Activated CD4-positive, alpha-beta memory T cell treated with anti-CD3 and anti-CD28 coated beads, Interleukin-2, amount 10 ng/mL, durations not matched to agents 7 days and 5 days (primary cell): ENCODE measurements at places on chromosomes 6 and 20. TPM values are rescaled to one million over a fixed set of nuclear protein-coding genes. Genes with fewer than 3 reads are reported as not detected.
A peak's percentile ranks its signal among the peaks of the same experiment; 100 is the strongest.

- DNase-seq, result no peak
These were observed 63.7 kb upstream of the CCN6 start for GRCh38 chr6:111990214-111990613.

DNA sequence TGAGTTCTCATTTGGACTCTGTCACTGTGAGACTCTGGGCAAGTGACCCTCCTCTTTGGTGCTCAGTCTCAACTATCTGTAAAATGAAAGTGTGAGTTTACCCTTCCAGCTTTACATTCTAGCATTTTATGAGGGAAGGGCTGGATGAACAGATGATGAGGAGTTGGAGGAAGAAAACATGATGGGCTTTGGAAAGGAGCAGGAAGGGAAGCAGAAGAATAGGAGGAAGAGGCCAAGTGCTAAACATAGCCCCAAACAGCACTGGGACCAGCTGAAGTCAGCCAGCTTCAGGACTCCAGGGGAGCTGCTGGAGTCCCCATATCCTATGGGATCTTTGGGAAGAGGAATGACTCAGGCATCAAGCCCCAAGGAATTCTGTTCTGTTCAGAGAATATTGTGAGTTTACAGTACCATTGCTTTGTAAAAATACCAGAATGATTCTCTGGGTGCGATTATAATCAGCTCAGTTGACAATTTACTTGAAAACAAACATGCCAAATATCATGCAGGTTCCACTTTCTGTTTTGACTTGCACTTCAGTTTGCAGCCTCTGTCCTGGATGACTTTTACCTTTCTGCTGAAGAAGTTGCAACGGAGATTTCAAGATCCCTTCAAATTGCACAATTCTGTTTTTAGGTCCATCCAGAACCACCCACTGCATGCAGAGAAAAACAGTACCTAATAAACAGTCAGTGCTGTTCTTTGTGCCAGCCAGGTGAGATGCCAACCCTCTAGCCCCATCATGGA lies 3.2 kb downstream of the CD40 start:
- DNase-seq, result no peak

DNA sequence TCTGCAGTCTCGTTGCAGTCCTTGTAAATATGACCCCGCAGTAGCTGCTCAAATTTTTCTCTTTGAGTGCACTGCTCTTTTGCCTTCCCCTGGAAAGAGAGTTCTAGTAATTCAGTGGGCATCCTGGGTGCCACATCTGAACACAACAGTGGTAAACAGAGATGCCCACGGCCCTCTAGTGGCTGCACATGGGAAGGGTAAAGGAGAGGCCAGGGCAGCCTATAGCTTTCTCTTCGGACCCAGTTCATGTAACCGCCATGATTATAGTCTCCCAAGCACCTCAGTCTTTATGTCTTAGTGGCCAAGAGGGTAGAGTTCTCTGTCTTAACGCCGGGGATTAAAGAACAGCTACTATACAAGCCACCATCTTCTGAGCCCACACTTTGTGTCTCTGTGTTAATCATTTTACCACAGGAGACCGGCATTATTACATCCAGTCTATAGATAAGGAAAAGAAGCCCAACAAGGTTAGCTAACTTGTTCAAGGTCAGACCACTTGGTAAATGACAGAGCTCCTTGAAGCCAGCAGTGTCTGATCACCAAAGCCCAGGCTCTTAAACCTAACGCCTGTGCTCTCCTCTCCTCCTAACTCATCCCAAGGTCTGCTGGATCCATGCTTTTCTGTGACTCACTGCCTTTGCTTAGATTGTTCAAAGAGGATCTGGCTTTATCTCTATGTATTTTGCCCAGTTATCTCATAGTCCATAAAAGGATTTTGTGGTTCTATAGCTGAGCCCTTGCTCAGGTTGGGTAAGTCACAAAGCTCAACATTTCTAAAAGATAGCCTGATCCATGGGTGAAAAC lies 81.8 kb downstream of the ISM1 start:
- peak; percentile 45 for DNase-seq

GRCh38 chr20:54127855-54128574 lies 45.8 kb downstream of the CYP24A1 start:
- no peak for DNase-seq

GRCh38 chr6:148244217-148244935 lies 98.3 kb upstream of the SASH1 start:
- no peak for DNase-seq

GRCh38 chr6:109526905-109527628 lies 44.0 kb upstream of the ZBTB24 start:
- peak; percentile 53 for DNase-seq

DNA sequence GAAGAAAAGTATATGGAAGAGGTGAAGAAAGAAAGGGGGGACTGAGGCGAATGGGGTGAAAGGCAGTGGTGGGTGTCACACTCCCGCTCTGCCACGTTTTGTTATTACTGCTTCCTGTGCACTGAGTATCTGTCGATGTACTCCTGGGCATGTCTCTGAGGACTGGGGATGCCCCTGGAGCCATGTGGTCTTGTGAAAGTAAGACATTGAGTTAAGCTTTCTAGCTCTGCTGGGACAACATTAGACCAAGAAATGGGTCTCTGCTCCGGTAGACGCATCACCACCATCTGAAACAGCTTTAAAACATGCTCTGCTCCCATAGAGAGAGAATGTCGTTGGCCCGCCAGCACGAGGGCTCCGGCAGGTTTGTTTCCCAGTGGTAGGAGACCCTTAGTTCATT lies 40.0 kb downstream of the IRF4 start:
- no peak for DNase-seq

DNA sequence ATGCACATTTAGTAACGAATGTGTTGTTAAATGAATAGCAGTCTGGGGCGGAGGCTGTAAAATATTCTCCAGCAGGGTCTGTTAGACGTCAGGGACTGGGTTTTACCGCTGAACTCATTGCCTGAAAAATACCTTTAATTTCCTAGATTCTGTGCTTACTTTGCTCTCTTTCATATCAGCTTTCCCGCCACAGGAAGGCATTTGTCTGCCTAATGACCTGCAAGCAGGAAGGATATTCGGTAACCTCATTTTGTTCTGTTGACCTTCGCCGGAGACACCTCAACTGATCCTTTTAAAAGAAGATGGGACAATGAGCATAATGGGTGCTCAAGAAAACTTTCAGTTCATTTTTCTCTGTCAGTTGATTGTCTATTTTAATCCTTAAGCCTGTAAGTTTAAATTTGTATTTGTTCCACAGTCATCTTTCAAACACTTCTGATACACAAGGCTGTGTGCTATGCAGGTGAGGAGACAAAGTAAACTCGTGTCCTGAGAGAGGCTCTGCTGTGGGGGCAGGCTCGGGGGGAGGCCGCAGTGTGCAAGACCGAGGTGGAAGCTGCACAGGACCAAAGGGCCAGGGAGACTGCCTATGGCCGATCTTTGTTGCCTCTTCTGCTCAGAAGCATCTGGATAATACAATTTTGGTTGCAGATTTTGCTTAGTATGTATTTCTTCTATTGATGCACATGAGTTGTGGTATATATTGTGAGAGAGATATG lies 27.4 kb upstream of the SIM1 start:
- DNase-seq, result no peak

DNA sequence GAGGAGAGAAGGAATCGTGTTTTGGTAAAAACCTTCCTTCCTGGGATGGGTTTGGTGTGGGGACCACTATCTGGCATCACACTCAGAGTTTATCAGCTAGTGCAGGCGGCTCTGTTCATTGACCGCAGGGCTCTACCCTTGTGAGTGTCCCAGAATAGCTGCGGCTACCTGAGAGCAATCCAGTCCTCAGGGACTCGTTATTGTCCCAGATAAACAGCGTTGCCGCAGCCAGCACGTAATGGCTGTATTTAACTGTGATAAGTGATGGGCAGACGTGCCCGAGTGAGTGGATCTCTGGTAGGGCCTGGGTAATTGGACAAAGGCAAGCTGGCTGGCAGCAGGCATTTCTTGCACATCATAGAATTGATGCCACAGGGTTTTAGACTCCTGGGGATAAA lies 163.3 kb downstream of the SOBP start:
- DNase-seq, result no peak

GRCh38 chr6:193180-193579 lies 99.1 kb upstream of the DUSP22 start:
- no peak for DNase-seq

DNA sequence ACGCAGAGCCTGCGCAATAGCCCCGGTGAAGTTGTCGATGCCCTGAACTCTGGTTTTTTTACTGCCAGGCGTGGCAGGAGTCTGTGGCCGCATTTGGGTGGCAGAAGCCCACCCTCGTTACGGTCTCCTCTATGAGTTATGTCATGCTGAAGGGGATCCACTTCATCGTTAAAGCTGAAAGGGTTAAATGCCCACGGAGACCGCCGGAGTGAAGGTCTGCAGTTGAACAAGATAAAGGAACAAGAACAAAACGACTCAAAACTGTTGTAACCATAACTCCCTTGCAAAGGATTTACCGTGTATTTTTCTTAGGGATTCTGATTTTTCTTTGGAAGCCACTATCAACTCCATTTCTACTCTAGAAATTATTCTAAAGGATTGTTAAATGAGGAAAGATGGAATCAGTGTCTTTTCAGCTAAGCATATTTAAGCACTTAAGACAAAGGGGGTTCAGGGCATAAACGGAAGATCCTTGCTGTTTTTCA lies 501 bp upstream of the ELOVL5 start:
- no peak for DNase-seq

DNA sequence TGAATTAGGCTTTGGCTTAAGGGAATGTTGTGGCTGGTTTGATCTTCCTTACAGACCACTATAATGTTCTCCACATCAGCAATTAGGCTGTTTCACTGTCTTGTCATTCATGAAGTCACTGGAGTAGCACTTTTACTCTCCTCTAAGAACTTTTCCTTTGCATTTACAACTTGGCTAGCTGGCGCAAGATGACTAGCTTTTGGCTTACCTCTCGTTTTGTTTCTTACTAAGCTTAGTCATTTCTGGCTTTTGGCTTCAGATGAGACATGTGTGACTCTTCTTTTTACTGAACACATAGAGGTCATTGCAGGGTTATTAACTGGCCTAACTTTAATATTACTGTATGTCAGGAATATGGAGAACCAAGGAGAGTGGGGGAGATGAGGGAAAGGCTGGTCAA lies 143.2 kb downstream of the PTCHD4 start:
- no peak for DNase-seq

GRCh38 chr6:30687659-30688431 lies 1.4 kb upstream of the PPP1R18 start:
- no peak for DNase-seq

DNA sequence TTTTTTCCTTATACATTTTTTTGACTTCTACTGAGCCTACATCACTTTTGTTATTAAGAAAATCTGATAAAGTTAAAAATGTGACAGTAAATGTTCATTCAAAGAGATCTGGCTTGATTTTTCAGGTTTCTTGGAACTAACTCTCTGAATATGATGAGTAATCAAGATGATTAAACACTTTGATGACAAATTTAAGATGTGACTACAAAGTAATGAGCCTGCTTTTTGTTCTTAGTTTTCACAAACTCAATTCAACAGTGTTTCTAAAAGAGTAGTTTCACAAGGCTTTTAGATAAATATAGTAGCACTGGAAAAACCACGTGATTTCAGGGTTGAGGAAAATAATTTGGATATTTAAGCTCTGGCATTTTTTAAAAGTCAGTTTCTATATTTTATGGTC lies 37.9 kb upstream of the HDDC2 start:
- no peak for DNase-seq

DNA sequence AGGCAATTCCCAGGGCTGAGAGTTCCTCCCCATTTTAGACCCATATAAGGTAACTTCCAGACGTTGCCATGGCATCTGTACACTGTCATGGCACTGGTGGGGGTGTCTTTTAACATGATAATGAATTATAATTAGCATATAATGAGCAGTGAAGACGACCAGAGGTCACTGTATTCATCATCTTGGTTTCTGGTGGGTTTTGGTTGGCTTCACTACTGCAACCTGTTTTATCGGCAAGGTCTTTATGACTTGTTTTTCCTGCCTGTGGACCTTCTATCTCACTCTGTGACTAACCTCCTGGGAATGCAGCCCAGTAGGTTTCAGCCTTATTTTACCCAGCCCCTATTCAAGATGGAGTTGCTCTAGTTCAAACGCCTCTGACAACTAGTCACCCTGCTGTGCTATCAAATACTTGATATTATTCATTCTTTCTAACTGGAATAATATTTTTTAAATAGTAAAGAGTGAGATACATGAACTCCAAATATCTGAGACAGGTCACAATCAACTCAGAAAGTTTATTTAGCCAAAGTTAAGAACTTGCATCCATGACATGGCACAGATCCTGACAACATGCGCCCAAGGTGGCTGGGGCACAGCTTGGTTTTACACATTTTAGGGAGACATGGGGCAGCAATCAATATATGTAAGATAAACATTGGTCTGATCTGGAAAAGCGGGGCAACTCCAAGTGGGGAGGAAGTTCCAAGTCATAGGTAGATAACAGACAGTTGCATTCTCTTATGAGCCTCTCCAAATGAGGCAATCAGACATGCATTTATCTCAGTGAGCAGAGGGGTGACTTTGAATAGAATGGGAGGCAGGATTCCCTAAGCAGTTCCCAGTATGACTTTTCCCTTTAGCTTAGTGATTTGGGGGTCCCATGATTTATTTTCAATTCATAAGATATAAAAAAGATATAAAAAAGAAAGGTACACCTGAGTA lies 1.2 kb upstream of the UFL1 start:
- no peak for DNase-seq

DNA sequence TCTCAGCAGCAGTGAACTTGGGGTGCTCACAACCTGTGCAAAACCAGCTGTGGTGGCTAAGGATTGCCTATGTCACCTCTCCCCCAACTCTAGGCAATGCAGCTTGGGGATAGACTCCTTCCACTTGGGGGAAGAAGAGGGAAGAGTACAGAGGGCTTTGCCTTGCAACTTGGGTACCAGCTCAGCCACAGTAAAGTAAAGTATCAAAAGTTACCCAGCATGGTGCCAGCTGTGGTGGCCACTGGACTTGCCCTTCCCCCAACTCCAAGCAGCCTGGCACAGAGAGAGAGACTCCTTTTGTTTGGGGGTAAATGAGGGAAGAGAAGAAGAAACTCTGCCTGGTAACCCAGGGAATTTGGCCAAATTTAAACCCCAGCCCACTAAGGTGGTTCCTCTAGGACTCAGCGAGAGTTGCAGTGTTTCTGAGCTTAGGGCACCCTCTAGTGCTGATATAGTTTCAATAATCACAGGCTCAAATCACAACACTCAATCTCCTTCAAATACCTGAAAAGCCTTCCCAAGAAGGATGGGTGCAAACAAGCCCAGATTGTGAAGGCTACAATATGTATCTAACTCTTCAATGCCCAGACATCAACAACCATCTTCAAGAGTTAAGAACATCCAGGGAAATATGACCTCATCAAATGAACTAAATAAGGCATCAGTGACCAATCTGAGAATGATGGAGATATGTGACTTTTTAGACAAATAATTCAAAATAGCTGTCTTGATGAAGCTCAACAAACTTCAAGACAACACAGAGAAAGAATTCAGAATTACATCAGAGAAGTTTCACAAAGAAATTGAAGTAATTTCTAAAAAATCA lies 7.6 kb upstream of the DEFB129 start:
- DNase-seq, result no peak

GRCh38 chr6:33288141-33288920 lies 708 bp downstream of the WDR46 start:
- DNase-seq, result no peak

GRCh38 chr20:63377951-63378381 lies 16.8 kb upstream of the CHRNA4 start:
- DNase-seq, result no peak

GRCh38 chr6:112116221-112116620 lies 28.8 kb downstream of the FAM229B start:
- DNase-seq, result no peak

DEFB129 gene
- not detected for total RNA-seq

HSPA1L gene
- total RNA-seq, result 3.0 TPM

RHAG gene
- total RNA-seq, result not detected

CAP2 gene
- not detected for total RNA-seq

ABHD16A gene
- total RNA-seq, result 53.1 TPM

METTL24 gene
- total RNA-seq, result not detected

IRF4 gene
- 171 TPM for total RNA-seq

RGL2 gene
- 45.1 TPM for total RNA-seq
